NCI-H1105 treated with DMSO at 0.1 percent for 48 hours (cell line): ENCODE measurements at places on chromosomes 4 and X.

- no peak for DNase-seq
These were observed 267.2 kb downstream of the MAPK10 start for GRCh38 chr4:86092684-86093083.

DNA sequence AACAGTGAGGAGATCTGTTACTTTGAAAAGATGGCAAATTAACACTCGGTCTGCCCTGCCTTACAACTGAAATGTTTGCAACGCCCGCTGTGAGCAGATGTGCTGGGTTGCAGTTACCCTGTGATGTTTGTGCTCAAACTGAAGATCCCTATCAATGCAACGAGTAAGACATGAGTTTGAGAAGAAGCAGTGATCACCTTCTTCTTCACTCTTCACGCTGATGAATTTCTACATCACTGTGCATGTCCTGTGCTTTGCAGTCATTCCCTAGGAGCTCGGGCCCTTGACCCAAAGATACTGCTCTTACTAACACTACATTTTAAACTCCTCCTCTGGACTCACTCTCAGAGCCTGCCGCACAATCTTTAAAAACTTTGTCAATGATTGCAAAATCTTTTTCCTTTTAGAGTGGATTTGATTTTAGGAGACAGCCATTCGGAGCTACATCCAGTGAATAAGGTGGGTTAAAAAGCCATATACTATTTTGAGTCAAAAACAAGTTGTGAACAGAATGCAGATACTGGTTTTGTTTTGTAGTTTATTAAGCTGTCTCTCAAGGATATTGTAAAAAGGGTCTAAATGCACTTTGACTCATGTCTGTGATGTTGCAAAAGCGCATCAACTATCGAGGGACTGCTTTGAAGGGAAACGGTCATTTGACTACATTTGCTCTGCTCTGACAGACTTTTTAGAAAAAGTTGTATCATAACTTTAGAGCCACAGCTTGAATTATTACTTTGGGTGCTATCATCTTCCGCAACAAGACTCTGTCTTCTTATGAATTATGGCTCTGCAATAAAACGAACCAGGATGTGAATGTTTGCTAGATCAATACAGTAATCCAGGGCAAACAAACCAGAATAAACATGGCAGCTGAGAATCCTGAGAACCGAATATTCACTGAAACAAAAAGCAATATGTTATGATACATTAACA, 5.7 kb upstream of the RHOH start:
- no peak for DNase-seq

DNA sequence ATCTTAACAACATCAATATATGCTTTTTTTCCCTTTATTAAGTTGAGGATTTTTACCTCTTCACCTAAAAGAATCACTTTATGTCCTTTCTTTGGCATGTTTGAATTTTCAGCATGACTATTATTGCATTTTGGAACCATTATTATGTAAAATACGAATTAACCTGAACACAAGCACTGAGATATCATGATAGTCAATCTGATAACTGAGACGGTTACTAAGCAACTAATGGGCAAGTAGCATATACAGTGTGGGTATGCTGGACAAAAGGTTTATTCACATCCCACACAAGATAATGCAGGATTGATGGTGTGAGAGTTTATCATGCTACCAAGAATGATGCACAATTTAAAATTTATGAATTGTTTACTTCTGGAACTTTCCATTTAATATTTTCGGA, 24.6 kb upstream of the GLRA3 start:
- DNase-seq: no peak

DNA sequence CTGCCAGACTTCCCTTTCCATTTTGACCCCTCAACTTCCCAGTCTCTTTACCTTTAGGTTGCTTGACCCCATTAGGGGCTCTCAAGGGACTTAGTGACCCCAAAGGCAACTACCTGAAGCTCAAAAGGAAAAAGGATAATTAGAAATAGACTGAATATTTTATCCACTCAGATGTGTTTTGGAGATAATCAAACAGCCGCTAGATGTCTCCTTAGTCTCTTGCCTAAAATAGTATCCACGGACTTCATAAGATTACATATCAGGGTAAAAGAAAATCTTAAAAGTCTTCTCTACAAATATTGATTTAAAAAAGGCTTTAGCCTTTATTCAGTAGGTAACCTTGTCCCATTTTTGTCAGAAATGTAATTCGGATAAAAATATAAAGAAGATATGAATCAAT, 21.0 kb upstream of the RHOXF2 start:
- no peak for DNase-seq

DNA sequence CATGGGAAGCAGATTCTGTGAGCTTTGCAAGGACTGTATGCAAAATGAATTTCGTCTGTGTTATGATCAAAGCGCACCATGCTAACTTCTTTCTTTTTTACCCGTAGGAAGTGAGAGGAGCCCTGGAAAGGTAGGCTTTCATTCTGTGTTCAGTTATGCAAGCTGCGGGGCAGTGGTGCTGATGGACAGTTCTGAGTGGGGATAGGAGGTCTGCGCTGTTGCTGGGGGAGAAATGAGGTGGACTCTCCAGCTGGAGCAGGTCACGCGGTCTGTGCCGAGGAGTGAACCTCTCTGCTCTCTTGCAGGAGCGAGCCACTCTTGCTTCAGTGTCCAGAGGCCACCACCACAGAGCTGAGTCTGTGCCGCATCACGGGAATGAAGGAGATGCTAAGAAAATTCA, 4.5 kb downstream of the TRIML1 start:
- DNase-seq: no peak

DNA sequence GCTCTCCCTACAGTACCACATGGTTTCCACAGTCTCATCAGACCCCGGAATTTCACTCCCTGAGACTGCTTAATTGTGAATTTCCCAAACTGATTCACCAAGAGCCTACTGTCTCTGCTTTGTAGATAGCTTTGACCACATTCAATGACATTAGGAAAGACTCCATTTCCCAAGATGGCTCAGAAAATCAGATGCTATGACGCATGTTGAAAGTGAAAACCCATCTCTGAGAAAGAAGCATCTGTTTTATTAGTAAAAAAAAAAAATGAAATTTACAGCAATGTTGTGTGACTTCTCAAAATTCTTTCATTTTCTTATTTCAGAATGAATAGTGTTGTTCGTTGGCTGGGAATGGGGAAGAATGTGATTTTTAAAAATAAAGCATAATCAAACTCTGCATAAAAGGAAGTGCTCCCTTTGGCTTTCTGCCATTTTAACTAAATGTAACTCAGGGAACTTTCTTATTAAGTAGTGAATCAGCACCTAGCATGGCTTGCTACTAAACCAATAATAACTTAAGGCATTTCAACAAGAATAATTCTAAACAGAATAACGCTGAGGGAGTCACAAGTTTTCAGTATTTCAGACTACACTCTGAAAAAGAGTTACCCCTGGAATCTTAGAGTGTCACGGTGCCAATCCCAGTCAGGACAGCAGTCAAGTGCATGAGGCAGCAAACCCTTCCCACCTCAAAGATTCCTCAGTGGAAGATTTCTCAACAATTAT, 97.4 kb upstream of the MYOZ2 start:
- DNase-seq: no peak

DNA sequence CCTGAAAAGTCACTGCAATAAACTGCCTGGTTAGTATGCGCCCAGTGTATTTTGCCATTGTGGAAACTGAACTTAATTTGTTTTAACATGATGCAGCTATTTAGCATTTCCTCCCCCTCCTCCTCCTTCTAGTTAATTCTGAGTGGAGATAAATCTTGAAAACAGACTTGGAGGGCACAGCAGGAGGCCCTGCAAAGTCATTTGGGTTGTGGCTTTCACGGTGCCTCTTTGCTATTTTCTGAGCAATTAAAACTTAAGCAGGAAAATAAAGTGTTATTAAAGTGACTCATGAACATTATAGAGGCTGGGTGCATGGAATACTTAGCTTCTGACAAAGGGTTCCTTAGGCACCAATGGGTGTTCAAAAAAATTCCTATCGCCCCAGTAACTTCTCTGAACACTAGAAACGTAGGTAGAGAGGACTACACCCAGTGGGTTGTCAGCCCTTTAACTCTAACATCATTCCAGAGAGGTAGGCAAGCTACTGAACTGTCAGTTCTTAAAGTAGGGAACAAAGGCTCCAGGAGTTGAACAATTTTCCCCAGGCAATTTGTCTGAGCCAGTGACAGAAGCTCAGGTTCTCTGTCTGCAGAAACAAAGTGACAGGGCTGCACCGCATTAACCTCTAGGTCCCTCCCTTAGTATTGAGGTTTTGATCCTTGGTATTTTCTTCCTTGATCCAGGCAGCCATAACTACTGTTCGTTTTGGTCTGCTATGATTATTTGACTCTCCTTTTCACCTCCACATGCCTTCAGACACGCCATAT, 158.3 kb upstream of the KIT start:
- DNase-seq: no peak

DNA sequence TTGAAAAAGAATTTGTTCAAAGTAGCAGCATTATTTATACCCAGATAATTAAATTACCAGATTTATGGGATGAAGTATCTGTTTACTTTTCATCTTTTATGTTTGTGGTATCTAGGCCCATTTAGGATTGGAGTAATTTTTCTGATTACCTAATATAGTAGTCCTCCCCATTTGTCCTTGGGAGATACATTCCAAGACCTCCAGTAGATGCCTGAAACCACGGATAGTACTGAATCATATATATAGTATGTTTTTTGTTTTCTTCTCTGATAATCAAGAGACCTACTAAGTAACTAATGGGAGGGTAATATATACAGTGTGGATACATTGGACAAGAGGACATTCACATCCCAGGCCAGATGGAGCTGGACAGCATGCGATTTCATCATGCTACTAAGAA, 30.7 kb upstream of the PTPN13 start:
- no peak for DNase-seq

GRCh38 chr4:130511776-130512175, 1415.8 kb downstream of the C4orf33 start:
- DNase-seq: no peak

DNA sequence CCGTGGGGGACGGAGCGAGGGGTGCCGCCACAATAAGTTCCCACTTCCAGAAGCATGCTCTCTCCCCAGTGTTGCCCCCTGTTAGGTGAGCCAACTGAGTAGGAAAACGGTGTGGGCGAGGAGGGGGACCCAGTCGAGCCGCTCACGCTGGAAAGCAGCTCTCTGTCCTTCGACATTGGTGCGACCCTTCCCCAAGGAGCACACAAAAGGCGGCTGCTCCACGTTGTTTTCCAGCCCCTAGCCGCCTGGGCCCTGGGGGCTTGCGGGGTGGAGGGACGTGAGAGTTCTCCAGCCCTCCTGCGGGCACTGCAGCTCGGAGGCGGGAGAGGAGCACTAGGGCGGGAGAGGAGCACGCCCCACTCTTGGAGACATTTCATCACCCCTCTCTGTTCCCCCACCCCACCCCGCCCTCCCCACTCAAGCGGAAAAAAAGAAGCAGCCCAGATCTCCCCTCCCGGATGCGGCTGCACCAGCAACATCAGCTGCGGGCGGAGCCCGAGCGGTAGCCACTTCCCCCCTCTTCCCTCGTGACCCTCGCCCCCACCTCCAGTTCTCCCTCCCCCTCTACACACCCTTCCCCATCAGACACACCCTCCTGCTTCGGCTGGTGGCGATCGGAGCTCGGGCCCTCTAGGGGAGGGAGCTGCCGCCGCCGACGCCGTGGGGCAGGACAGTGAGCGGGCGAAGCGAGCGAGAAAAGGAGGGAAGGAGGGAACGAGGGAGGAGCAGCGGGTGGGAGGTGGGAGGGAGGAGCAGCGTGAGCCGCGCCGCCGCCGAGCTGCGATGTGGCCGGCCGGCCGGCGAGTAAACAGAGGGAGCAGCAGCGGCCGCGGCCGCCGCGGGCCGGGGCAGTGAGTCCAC, at the start of gene DOCK11:
Gene DOCK11, plus strand, starts transcription at position 755 of the 861 bp plus-strand sequence. CDS start 157 bp downstream, outside the sequence.
- peak; percentile 53 for DNase-seq

DNA sequence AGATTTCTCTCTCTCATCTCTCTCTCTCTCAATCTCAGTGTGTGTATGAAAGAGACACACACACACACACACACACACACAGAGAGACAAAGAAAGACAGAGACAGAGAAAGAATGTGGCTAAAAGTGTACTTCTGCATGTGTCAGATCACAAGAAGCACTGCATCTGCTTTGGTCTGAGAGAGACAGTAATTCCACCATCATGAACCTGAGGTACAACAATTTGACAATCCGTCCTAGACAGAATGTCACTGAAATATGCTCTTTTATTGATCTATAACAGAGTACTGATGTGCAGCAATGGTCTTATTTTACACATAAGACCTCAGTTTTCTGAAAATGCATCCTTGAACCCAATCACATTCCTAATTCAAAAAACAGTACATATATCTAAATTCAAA, 576.2 kb upstream of the SMIM31 start:
- no peak for DNase-seq

DNA sequence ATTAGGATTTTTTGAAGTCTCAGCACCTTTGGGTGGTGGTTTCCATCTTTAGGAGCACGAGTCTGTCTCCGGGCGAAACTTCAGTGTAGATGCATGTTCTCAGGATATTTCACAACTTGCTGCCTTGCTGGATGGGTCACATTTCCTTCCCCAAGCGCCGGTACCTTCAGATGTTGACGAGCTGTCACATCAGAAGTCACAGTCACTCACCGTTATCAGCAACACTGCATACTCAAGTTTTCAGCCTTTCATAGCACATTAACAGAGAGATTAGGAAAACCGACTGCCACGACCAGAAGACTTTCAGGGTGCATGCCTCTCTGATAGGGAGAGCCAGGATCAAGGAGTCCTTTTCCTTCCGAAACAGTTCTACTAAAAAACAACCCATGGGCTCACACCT, 77.8 kb downstream of the SHROOM2 start:
- no peak for DNase-seq
